Myocyte (in vitro differentiated cells): ENCODE measurements at places on chromosomes 3 and 15.

GRCh38 chr3:177446165-177446601, 248.9 kb upstream of the TBL1XR1 start:
- DNase-seq, result no peak

DNA sequence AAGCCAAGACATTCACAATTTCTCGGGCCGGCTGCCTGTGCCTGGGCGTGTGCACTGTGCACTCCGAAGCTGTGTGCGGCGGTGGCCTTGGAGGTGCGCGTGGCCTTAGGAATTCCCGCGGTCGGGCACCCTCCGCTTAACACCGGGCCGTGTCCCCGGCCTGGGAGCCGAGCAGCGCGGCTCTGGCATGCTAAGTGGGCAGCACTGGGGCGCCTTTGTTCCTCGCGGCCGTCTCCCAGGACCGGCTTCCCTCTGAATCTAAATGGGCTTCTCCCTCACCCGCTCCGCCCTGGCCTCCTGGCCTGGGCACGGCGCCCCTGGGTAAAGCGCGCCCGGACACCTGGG, 498 bp upstream of the ARNT2 start:
- DNase-seq, result no peak

- DNase-seq, result no peak
Measured at GRCh38 chr3:124498891-124499290, 231.4 kb upstream of the UMPS start.

- DNase-seq, result no peak
Measured at GRCh38 chr3:41872157-41872556, 89.7 kb downstream of the ULK4 start.

- no peak for DNase-seq
Measured at GRCh38 chr15:71646767-71647486, 163.4 kb upstream of the NR2E3 start.

DNA sequence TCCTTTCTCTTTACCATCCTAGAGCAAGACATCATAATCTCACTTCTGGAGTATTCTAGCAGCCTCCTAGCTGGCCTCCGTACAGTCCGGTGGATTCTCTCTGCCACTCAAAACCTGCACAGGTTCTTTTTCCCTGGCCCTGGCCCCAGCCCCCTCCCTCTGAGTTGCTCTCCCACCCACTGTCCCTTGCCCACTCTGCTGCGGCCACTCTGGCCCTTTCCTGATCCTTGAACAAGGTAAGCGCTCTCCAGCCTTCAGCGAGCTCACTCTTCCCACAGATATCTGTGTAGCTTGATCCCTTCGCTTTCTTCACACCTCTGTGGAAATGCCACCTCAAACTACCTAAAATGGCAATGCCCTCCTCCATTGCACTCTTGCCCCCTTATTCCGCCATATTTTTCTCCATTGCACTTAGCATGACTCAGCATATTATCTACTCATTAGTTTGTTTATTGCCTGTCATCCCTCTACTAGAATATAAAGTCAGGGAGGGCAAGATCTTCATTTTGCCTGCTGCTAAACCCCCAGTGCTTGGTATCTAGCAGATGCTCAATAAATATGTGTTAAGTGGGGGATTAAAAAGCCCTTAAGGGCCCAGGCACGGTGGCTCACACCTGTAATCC, 65.6 kb upstream of the ATP13A3 start:
- DNase-seq, result no peak

DNA sequence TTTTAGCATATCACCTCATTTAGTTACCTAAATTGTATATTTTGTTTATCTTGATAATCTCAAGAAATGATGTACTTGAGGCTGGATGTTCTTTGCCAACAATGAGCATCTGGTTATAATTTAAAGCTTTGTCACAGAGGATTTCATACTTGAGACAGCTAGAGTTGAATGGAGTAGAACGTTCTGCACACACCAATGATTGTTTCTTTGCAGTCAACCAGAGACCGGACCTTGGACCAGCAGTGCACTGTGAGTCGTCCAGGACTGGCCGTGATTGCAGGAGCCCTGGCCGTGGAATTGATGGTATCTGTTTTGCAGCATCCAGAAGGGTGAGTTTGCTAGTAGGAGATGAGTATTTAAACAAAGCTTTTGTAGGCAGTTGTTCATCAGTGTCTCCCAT, 90.4 kb downstream of the ATG7 start:
- DNase-seq, result no peak

GRCh38 chr3:72517336-72517735, 330.9 kb downstream of the SHQ1 start:
- no peak for DNase-seq

- no peak for DNase-seq
Measured at GRCh38 chr3:18732474-18732873, 307.3 kb upstream of the SATB1 start.

DNA sequence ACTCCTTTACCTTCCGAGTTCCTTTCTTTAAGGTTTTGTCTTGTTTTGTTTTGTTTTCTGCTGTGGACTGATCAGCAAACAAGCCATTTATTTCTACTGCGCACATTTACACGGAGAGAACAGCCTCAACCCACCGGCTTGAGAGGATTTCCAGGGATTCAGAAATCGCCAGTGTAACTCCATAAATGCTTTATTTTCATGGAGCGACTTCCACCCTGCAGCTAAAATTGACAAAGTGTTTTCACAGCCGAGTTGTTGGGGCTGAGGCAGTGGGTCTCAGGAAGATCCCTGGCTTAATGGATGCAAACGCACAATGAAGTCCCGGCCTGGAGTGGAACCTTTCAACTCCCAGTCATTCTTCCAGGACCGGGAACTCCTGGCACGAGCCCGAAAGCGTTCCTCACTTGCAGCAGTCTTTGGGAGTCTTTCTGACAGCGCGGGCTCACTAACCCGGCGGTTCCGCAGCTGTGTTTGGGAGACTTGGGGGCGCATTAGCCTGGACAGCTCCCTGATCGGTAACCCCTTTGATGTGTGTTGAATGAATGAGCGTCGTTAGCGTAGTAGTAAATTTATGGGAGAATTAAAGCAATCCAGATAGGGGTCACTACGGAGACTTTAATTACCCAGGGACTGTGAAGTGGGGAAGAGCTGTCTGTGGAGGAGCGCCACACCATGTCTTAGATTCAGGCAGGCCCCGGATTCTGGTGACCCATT, 785 bp upstream of the MYRIP start:
- DNase-seq, result no peak

DNA sequence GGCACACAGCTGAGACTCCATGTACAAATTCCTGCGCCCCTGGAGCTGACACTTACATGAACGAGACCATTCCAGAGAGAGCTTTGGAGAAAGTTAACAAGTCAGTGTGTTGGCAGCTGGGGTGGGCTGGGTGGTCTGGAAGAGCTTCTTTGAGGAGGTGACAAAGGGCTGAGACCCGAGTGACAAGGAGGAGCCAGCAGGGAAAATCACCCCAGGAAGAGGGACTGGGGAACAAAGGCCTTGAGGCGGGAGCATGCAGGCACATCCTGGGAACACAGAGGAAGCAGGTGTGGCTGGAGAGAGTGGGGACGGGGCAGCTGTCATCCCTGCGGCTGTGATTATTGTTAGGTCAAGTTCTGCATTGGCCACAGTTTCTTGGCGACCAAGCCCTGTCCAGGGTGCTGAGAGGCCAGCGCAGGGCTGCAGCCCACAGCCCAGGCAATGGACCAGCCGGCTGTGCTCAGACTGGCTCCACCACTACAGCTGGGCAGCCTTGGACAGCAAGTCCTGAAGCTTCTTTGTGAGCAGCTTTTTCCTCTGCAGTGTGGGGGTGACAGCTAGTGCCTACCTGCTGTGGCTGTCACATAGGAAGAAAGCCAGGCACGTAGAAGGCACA, 34.2 kb upstream of the PRR23E start:
- peak; percentile 94 for DNase-seq

GRCh38 chr3:61685755-61686154, 124.4 kb downstream of the PTPRG start:
- no peak for DNase-seq

DNA sequence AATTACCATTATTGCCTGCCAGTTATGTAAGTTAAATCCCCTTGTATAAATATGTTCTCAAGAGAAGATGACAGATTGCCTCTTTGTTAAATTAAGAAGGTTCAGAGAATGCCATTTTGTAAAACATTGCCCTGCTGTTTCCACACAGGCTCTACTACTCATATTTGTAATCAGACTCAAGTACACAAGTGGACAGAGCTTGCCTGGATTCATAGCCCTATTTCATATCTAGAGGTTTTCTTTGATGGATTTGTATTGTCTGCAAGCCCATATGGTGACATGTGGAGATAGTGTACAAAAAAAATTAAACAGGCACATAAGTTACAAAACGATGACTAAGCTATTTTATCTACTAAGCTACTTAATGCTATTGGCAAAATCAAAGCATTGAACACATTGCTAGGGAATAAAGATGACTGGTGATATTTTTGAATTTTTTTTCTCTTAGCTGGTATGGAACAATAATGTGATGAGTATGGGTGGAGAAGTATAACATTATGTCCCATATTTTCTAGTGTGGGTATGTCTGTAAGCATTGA, 1286.6 kb upstream of the ALCAM start:
- no peak for DNase-seq

DNA sequence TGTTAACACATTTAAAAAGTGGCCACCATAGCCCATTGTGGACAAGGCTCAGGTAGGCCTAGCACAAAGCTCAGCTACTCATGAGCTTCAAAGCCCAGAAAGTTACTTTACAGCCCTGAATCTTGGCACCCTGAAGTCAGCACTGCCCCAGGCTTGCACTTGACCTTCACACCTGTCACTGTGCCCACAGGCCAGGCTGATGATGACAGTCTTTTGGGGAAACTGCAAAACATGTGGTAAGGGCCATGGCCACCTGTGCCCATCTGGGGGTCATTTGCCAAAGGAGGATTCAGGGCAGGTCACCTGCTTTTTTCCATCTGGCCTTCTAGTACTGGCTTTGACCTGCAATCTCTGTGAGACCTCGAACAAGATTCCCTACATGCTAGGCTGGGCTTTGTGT, 11.0 kb downstream of the CHDH start:
- peak; percentile 79 for DNase-seq

DNA sequence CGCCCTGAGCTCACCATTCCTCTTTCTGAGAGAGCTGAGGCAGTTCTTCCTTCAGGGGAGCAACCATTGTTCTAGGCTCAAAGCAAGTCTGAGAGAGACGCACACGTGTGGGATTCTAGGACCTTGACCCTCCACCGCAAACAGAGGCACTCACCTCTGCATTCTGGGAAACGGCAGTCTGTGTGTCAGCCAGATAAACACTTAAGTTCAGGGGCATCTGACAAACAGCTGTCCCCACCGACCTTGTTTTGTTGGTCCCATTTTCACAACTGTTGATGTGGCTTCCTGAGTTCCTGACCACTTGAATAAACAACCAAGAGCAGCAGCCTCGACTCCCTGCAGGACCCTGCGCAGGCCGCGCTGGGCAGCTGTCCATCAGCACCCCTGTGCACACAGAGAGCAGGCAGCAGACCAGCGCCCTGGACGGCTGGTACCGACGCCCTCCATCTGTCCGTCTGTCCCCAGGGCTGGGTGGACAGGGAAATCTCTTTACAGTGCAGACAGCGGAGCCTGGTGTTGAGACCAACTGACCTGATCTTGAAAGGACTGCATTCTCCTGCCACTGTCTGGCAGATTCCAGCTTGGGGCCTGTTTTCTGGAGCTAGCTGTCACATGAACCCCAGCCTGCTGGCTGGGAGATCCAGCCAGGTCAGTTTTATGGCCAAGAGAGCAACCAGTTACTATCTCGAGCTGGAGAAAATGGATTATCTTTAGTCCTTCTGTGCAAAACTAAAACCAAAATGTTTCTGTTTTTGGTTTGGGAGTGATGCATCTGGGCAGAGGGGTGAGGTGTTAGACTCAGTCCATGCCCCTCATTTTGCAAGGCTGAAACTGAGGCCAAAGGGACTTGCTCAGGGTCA, 64.2 kb downstream of the FAM43A start:
- no peak for DNase-seq

- peak; percentile 23 for DNase-seq
Measured at GRCh38 chr3:188827576-188827975, 344.2 kb upstream of the TPRG1 start.

DNA sequence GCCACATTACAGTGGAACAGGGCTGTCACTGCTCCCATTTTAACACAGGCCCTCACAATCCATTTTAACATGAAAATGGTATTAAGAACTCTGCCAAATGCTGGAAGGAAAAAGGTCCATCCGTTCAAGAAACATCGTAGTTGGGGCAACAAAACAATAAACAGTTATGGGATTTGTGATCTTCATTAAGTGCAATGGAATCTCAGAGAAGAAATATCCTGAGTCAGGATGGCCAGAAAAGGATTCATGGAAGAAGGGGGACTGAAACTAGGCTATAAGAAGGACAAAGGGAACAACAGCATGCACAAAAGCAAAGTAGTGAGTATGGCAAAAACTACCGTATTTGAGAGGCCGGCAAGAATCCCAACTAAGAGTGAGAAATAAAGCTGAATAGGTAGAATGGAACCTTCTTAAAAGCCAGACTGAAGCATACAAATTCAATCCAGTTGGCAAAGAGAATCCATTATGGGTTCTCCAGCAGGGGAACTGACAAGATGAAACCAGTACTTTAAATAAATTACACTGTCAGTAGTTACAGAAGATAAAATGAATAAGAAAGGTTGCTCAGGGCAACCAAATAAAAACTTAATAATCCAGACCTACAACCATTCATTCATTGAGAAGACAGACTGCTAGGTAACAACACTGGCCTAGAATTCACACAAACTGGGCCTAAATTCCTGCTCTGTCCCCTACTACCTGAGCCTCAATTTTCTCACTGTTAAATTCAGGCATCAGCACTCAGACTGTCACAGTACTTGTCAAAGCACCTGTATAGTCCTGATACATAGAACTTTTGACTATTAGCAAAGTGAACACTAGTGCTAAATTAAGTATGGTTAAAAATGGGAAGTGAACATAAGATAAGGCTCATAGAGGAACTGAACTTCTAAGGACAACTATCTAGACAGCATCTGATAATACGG, 6.3 kb downstream of the TBL1XR1 start:
- DNase-seq, result peak; percentile 35

GRCh38 chr3:100019719-100020118, 94.6 kb downstream of the FILIP1L start:
- DNase-seq, result no peak

GRCh38 chr3:126733061-126733430, 29.0 kb downstream of the CHCHD6 start:
- no peak for DNase-seq

GRCh38 chr3:178313716-178314115, 222.5 kb upstream of the KCNMB2 start:
- DNase-seq, result no peak

DNA sequence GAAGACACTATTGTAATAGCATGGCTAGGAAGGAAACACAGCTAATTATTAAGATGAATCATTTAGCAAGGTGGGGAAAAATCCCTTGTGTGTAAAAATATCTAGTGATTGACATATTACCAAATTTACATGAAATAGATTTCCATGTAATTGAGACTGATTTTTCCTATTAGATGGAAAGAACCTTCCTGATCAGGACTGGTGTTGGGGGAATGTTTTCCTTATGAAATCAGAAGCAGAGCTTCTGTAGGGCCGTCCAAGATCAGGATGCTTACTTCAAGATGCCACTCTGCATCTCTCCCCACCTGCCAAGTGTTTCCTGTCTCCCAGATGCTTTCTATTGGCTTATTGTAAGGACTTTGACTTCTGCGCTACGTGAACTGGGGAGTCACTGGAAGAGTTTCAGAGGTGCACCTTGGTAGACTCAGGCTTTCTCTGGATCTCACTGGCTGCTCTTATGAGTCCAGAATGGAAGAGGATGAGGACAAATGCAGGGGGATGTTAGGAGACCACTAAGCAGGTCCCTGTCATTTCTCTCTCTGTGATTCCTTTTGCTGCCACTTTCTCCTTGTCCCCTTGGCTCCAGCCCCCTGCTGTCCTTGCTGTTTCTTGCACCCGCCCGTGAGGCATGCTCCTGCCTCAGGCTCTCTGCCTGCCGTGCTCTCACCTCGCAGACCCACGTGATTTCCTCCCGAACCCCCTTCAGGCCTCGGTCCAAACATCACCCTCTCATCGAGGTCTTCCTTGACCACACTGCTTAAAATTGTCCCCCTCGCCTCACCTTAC, 30.1 kb downstream of the BTD start:
- DNase-seq, result no peak
